Neural progenitor cell (in vitro differentiated cells): ENCODE measurements at places on chromosomes 1 and 21. TPM values are rescaled to one million over a fixed set of nuclear protein-coding genes. Genes with fewer than 3 reads are reported as not detected.

GRCh38 chr1:207463021-207463420, 8.9 kb downstream of the CR2 start:
- DNase-seq, result no peak

DNA sequence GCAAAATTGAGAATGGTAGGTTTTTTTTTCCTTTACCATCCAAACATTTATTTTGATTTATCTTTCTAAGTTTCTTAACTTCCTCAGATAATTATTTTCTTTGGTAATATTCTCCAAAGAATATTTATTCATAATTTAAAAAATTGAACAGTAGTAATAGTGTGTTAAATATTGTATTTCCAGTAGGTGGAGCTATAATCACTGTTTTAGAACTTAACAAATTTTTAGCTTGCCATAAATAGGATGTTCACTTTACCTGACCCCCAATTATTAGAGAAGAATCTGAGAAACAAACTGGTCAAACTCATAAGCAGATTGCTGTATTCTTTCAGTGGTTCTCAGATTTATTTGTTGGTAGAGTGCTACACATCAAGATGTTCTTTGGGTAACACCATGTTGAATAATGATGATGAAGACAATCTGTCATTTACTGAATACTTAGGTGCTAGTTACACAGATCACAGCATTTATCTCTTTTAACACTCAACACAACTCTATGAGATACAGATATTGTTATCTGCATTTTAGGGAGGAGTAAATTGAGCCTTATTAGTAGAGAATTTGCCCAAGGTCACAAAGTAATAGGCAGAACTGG, 82.4 kb upstream of the GPR88 start:
- DNase-seq, result no peak

- DNase-seq, result no peak
These were observed 64.6 kb downstream of the TRIM11 start for GRCh38 chr1:228341814-228342626.

GRCh38 chr21:41972511-41973205, 18.8 kb upstream of the C2CD2 start:
- DNase-seq, result no peak

DNA sequence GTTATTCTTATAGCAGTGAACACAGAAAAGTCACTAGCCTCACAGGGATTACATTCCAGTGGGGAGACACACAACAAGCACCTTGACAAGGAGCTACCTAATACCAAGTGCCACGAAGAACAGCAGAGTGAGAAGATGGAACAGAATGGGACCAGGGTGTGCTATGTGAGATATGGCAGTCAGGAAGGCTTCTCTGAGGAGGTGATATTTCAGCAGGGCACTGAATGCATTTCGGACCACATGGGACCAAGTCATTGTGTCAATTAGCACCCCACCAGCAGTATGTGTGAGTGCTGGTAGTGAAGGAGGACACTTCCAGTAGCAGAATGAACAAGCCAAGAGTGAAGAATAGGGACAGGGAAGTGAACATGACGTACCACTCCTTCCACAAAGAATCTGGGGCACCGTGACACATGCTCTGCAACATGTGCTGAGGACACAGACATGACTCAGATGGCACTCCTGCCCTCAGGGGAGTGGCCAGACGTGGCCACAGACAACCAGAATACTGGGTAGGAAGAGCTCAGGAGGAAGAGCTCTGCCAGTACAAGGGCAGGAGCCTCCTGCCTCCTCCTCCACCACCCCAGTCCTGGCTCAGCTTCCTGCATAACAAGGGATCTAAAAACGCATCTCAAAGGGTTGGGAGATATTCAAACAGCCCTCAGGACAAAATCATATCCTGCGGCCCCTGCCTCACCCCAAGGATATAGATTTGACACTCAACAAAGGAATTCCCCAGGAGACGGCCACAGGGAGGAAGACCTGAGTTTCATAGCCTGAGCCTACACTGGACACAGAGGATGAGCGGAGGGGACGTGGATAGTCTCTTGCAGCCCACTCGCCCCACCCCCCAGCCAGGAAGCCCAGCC, 102.5 kb downstream of the TRABD2B start:
- DNase-seq, result no peak

The APCS gene
- not detected in 2 replicates for total RNA-seq

The TCHHL1 gene
- not detected in 2 replicates for total RNA-seq

- no peak for DNase-seq
These were observed 27.8 kb upstream of the FOXE3 start for GRCh38 chr1:47388030-47388890.

The ROR1 gene
- total RNA-seq, result 30.3 and 32.0 TPM in 2 replicates

- DNase-seq, result no peak
These were observed 161.4 kb upstream of the LMO4 start for GRCh38 chr1:87167157-87167789.

- DNase-seq, result no peak
These were observed 440 bp upstream of the MUL1 start for GRCh38 chr1:20508411-20508771.

- DNase-seq, result peak; percentile 5
These were observed 66.9 kb downstream of the ST6GALNAC5 start for GRCh38 chr1:76933847-76934815.
